Activated naive CD8-positive, alpha-beta T cell treated with anti-CD3 and anti-CD28 coated beads for 36 hours (primary cell): ENCODE measurements at places on chromosomes 12 and 14.

- DNase-seq = no peak
Measured at GRCh38 chr14:85533023-85533860, 3.3 kb downstream of the FLRT2 start.

- no peak for DNase-seq
Measured at GRCh38 chr12:65827827-65828231, 3.5 kb downstream of the HMGA2 start.

GRCh38 chr12:57609101-57609780 lies 2.0 kb upstream of the ARHGEF25 start:
- no peak for DNase-seq

- DNase-seq = no peak
Measured at GRCh38 chr12:91009319-91009950, 4.7 kb upstream of the EPYC start.

GRCh38 chr12:64160021-64160710 lies 61.9 kb downstream of the KICS2 start:
- no peak for DNase-seq

DNA sequence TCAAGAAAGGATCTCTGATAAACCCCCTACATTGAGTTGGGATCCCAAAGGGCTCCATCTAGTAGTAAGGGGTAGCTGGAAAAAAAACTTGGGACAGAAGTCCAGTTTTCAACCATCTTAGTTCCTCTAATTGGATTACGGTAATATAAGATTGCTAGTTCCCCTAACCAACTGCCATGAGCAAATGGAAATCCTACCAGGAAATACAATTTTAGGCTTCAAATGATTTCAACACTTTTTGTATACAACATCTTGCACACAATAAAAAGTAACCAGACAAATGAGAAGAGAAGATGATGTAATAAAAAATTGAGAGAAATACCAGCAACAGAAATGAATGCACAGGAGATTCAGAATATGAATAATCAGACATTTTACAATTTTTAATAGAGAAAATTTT lies 73.0 kb downstream of the TSHR start:
- DNase-seq = no peak

DNA sequence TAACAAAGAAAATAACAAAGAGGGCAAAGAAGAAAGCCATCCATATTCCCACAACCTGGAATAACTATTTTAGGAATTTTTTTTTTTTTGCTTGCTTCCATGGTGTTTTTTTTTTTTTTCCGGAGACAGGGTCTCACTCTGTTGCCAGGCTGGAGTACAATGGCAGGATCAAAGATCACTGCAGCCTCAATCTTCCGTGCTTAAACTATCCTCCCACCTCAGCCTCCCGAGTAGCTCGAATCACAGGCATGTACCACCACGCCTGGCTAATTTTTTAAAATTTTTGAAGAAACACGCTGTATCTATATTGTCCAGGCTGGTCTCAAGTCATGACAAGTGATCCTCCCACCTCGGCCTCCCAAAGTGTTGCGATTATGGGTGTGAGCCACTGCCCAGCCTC lies 20.2 kb upstream of the ARID4A start:
- DNase-seq = no peak

DNA sequence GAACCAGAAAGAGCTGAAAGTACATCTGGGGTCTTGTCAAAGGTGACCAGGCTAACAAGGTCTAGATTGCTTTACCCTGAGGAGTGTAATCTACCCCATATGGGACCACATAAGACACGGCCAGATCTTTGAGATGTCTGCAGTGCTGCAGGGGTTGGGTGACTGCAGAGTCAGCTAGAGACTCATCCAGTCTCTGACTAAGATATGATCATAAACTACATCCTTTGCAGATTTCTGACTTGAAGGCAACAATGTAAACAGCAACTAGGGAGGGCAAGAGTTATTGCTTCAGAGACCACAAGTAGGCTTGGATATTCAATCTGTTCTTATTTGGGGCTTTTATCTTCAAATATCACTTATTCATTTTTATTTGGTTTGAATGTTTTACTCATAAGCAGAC lies 1080.5 kb upstream of the FOXG1 start:
- DNase-seq = no peak

DNA sequence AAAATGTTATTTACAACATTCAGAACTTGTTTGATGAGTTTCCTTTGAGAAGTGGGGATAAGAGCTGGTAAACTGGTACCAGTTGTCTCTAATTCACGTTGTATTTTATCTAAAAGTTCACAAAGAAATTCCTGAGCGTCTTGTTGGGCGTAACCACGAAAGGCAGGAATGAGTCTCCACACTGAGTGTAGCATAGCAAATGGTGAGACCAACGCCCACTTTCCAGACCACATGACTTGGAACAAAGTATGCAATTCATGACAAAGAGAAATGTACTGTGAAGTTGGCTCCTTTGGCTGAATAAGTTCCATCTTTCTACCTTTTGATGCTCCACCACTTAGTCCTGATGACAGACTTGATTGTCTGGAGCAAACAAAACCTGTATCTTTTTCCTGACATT lies 18.4 kb downstream of the USP44 start:
- no peak for DNase-seq

GRCh38 chr12:1977588-1977987 lies 26.7 kb downstream of the DCP1B start:
- DNase-seq = no peak

GRCh38 chr14:35929186-35929585 lies 103.0 kb downstream of the BRMS1L start:
- DNase-seq = no peak

DNA sequence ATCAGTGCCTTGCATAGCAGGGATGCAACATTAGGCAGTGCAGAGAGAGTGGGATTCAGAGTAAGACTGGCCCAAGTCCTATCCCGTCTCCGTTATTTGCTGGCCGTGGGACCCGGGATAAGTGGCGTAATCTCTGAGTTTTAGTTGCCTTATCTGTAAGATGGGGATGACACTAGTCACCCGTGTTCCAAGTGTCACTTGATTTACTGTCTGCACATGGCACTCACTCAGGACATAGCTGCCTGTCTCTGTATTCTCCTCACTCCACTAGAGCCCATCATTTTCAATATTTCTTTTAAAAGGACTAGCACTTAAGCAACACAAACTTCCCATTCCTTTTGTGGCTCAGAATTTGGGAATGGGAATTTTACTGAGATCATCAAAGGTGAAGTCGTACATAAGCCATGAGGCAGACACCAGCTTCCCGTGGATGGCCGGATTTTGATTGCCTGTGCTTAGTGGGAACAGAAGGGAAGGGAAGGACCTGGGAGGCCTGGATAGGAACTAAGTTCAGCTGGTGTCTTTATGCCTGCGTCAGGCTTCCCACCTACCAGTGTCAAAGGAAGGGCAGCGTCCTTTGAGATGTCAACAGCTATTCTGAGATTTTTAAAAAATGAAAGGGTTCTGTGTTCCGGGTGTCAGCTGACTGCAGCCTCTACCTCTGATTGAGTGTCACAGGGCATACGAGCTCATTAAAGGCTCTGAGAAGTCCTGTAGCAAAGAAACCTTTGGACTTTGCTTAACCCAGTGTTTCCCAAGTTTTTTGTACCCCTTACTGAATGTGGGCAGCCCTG lies 361.4 kb downstream of the CACNA1C start:
- DNase-seq = no peak

DNA sequence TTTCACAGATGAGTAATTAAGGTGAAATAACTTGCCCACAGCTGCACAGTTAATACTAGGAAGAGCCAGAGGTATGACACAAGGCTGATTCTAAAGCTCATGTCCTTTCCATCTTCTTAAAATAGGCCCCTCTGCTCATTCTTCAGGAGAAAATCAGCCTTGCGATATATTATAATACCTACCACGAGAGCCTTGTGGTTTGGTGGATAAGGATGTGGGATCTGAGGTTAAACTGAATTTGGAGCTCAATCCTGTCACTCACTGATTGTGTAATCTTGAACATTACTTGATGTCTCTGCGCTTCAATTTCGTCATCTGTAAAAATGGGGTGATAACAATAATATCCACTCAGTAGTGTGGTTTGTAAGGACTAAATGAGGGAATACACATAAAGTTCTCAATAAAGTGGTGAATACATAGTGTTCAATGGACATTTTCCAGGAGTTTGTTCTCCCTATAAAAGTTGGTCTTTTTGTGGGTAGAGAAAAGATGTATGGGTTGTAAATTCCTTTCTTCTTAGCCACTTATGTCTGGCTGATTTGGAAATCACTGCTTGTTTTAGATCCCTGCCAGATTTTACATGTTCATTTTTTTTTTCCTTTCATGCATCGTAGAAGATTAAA lies 25.1 kb upstream of the ATP2B1 start:
- no peak for DNase-seq

DNA sequence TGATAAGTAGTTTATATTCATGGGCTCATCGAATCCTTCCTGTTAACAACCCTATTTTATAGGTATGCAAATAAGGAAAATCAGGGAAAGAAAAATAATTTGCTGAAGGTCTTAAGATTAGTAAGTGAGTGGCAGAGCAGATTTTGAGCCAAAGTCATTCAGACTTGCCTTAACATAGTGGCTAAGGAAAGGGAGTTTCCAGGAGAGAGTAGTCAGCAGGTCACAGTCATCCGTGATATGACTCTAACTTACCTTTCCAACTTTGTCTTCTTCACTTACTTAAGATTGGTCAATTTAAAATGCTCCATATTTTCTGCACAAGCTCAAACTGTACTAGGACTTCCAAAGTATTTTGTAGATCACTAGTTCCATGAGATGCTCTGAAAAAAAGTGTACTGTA lies 46.6 kb downstream of the AKAP6 start:
- no peak for DNase-seq

DNA sequence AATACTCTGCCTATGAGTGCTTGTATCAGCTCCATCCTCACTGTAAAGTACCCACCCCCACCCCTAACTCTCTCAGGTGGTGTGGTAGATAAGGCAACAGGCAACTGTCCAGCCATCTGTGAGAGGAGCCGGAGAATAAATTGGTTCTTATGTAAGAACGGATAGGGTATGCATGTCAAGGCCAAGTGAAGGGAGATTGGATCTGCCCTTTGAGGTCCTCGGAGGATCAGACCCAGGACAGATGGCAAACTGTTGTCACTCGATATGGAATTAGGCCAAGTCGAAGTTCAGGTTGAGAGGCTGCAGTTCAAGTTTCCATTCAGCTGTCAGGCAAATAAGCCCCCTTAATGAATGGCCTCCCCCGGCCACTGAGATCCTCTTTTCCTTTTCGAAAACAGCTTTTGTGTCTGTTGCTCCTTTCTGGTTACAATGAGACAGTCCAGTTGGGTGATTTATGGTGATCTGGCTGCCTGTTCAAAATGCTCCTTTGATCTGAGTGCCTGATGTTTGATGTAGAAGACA lies 120.3 kb downstream of the VRK1 start:
- DNase-seq = no peak

DNA sequence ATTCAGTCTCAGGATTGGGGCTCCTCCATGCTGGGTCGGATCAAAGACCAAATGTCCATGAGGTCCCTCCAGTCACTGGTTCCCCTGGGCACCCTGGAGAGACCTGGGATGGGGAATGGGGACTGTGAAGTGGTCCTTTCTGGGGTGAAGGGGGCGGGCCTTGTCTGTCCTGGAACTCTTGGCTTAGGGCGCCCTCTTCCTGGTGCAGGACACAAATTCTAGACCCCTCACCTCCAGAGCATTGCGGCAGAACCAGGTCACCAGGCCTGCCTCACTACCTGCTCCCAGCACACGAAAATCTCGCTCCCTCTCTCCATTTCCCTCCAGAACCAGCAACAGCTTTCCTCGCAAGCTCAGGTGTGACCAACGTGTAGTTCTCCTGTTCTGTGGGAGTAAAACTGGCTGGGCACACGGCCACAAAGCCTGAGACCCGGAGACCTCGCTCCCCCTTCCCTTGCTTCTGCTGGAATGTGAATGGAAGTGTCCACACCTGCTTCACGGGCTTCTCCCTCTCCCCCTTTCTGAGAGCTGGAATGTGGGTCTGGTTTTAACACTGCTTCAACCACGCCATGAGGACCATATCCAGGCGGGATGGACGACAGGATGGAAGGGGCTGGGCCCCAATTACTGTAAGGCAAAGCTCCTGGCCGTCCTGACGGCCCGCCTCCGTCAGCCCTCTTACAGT lies 112.7 kb downstream of the SCARB1 start:
- no peak for DNase-seq

GRCh38 chr12:91854725-91855124 lies 290.9 kb downstream of the BTG1 start:
- DNase-seq = no peak

DNA sequence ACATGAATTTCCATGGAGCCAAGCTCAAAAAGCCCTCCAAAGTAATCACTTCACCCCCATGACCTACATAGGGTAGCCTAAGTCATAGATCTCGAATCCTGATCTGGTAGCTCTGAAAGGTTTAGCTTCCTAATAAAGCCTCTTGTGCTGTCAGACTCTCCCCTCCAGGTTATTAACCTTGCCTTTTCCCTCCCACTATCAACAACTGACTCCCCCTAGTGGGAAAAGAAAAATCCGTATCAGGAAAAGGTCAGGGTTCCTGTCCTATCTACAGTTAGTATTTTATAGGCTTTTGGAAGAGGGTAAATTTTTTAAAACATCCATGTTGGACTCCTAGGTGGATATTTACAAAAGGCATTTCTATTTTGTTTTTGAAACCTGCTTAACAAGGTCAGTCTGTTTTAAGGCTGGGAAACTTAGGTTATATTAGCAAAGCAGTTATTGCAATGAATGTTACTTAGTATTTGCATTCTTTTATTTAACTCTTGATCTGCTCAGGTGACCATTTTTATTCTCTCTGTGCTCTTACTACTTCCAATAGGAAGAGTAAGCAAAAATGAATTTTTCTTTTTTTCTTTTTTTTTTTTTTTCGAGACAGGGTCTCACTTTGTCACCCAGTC lies 8.0 kb downstream of the YY1 start:
- DNase-seq = no peak

GRCh38 chr14:93319494-93319893 lies 13.3 kb downstream of the BTBD7 start:
- no peak for DNase-seq
